Frontal cortex (tissue), 4 donors: ENCODE measurements at places on chromosomes 5 and 9.
A peak's percentile ranks its signal among the peaks of the same experiment; 100 is the strongest.

DNA sequence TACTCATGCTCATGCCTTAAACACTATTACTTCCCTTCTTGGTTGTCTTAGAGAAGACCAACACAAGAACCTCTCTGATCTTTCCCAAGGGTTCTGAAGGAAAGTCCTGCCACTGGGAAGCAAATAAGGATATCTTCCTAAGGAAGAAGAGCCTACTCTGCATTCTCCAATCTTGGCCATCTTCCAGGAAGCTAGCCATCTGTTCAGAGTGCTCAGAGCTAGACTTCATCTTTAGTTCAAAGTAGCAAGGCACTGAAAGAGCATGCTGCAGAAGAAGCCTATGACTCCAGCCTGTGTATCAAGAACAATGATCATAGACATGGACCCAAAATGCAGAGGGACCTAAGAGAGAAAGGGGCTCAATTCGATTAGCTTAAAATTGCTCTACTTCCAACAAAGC is 114.7 kb downstream of the KIAA0825 start:
- DNase-seq, result no peak

DNA sequence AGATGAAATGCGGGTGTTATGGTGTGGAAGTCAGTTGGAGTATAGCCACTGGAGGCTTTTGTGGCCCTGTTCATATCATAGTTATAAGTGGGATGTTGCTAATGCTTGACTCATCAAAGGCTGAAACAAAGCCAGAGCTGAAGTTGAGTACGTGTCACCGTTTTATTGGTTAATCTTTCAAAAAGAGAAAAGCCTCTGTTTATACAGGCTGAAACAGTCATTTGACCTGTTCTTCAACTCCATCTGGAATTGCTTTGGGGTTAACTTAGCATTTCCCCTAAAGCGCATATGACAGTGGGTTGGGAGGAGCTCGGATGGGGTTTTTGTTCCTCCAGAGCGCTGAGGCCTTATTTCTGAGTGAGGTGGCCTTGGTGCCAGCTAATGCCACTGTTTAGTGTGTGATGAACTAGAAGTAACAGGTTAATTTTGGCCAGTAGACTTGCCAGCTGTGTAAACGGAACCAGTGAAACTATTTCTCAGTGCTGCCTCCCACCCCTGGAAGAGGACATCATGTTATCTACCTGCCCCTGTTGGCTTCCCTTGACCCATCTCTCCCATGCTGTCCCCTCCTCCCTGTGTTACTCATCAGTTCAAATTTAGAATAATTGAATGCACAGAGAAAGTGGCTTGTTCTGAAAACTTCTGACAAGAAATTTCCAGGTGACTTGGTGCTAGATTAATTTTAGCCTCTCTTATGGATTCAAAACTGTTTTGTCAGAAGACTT is 34.2 kb downstream of the MTAP start:
- no peak for DNase-seq

DNA sequence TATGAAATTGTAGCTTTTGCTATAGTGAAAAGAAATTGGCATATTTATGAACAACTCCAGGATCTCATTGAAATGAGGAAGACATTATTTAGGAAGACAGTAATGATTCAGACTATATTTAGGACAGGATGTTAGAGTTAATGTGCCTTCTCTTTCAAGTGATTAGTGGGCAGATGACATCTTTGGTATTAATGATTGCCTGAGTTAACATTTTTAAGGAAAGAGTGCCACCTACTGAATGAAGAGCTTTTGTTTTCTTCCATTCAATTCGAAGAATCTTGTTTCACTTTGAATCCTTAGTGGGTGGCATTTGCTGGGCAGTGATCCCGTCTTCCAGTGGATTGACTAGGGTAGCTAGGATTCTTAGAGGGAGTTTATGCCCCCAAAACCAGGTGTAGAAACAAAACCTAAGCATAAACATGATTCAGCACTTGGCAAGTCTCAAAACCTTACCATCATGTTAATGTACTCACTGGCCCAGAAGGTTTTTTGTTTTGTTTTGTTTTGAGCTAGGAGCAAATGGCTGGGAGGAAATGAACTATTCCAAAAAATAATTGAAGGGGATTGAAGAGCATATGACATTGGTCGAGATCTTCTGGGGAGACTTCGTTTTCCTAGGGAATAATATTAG is 23.2 kb downstream of the MAP3K1 start:
- DNase-seq, result no peak

- DNase-seq, result peak; percentile 25
Observed at GRCh38 chr9:90969021-90969675, 167.5 kb downstream of the SYK start.

- DNase-seq, result no peak
Observed at GRCh38 chr5:106584268-106584667, 1086.5 kb downstream of the EFNA5 start.

DNA sequence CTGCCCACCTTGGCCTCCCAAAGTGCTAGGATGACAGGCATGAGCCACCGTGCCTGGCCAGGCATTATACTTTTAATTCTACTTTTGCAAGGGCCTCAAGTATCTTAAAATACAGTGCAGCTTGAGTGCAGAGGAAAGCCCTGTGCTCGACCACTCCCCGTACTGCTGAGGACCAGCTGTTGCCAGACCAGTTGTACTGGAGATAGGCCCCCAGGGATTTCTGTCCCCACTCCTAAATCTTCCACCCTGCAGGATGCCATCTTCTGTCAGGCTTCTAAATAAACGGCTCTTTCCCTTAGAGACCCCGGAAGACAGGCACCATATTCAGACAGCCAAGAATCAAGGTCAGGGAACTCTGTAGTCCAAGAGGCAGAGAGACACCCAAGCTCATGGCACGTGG is 16.6 kb upstream of the PSMD5 start:
- no peak for DNase-seq

DNA sequence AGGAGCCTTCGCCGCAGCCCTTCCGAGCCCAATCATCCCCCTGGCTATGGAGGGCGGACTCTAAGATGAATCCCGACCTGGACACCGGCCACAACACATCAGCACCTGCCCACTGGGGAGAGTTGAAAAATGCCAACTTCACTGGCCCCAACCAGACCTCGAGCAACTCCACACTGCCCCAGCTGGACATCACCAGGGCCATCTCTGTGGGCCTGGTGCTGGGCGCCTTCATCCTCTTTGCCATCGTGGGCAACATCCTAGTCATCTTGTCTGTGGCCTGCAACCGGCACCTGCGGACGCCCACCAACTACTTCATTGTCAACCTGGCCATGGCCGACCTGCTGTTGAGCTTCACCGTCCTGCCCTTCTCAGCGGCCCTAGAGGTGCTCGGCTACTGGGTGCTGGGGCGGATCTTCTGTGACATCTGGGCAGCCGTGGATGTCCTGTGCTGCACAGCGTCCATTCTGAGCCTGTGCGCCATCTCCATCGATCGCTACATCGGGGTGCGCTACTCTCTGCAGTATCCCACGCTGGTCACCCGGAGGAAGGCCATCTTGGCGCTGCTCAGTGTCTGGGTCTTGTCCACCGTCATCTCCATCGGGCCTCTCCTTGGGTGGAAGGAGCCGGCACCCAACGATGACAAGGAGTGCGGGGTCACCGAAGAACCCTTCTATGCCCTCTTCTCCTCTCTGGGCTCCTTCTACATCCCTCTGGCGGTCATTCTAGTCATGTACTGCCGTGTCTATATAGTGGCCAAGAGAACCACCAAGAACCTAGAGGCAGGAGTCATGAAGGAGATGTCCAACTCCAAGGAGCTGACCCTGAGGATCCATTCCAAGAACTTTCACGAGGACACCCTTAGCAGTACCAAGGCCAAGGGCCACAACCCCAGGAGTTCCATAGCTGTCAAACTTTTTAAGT is 819 bp downstream of the ADRA1B start:
- no peak for DNase-seq
